Colonic mucosa (tissue), 4 donors: ENCODE measurements at places on chromosomes 2 and 18. TPM values are rescaled to one million over a fixed set of nuclear protein-coding genes. Genes with fewer than 3 reads are reported as not detected.
A peak's percentile ranks its signal among the peaks of the same experiment; 100 is the strongest.

DNA sequence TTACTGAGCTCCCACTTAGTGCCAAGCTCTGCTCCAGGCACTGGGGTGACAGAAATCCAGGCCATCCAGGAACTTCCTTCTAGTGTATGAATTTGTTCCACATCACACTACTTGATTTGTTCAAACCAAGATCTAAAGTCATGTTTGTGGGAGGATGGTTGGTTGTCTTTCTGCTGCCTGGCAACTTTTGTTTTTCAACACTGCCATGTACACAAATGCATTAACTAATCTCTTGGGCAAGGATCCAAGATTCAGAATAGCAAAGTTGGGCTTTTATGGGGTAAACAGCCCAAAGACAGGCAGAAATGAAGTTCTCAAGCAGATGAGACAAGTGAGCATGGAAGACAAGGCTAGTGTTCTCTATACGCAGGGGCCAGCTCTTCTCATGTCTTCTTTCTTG is 53.4 kb upstream of the PROKR1 start:
- no peaks in the 10 kb centered on the region for H3K36me3 ChIP-seq
- DNase-seq = no peak
- no peaks in the 10 kb centered on the region for H3K4me1 ChIP-seq
- H3K27me3 ChIP-seq = no peaks in the 10 kb centered on the region
- H3K4me3 ChIP-seq = no peak overlapping the region

- H3K4me3 ChIP-seq = no peak overlapping the region
- no peak overlapping the region for H3K27ac ChIP-seq
- H3K36me3 ChIP-seq = no peaks in the 10 kb centered on the region
- H3K27me3 ChIP-seq = no peaks in the 10 kb centered on the region
- no peaks in the 10 kb centered on the region for H3K4me1 ChIP-seq
- DNase-seq = no peak
Measured at GRCh38 chr2:206232287-206233035, 42.0 kb upstream of the ZDBF2 start.

DNA sequence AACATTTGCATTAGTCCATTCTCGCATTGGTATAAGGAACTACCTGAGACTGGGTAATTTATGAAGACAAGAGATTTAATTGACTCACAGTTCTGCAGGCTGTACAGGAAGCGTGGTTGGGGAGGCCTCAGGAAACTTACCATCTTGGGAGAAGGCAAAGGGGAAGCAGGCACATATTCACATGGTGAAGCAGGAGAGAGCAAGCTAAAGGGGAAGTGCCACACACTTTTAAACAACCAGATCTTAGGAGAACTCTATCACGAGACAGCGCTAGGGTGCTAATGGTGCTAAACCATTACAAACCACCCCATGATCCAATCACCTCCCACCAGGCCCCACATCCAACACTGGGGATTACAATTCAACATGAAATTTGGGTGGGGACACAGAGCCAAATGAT is 201.7 kb upstream of the MGAT5 start:
- H3K36me3 ChIP-seq = no peaks in the 10 kb centered on the region
- H3K4me1 ChIP-seq = no peaks in the 10 kb centered on the region
- H3K27ac ChIP-seq = no peak overlapping the region
- no peaks in the 10 kb centered on the region for H3K27me3 ChIP-seq

The PRKAG3 gene
- not detected for total RNA-seq

DNA sequence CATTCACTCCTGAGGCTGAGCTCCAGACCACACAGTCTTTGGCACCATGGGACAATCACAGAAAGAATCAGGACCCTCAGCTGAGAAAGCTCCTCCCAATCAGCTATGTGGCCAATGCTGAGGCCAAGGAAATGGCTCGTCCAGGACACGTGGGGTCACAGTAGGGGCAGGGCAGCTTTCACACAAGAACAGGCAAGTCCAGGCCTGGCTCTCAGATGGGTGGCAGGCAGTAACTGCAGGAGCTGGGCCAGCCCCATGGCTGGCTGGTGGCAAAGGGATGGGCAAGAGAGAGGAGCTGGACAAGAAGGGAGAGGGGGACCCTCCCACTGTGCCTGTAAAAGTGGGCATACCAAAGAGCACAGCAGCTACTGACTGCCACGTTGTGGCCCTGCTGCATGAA is 12.2 kb upstream of the EDAR start:
- no peak overlapping the region for H3K27ac ChIP-seq
- no peaks in the 10 kb centered on the region for H3K4me1 ChIP-seq
- no peaks in the 10 kb centered on the region for H3K36me3 ChIP-seq
- no peak overlapping the region for H3K4me3 ChIP-seq

- no peak overlapping the region for H3K4me3 ChIP-seq
- no peaks in the 10 kb centered on the region for H3K4me1 ChIP-seq
Measured at GRCh38 chr2:72263043-72263775, 115.5 kb upstream of the CYP26B1 start.

The ANKRD53 gene
- not detected for total RNA-seq

GRCh38 chr2:150485114-150485870 is 2.2 kb downstream of the RND3 start:
- H3K36me3 ChIP-seq = no peaks in the 10 kb centered on the region
- H3K27ac ChIP-seq = peak overlapping the region; percentile 92
- H3K4me1 ChIP-seq = peaks cover 10% of the 10 kb centered on the region
- DNase-seq = peak; percentile 94
- peak overlapping the region; percentile 62 for H3K4me3 ChIP-seq
- no peaks in the 10 kb centered on the region for H3K27me3 ChIP-seq

- H3K36me3 ChIP-seq = no peaks in the 10 kb centered on the region
- H3K4me1 ChIP-seq = no peaks in the 10 kb centered on the region
- no peak for DNase-seq
Measured at GRCh38 chr18:7177116-7177744, 53.7 kb upstream of the LRRC30 start.

The GAREM2 gene
- total RNA-seq = 2.4 TPM

The ALKAL2 gene
- 3.3 TPM for total RNA-seq

DNA sequence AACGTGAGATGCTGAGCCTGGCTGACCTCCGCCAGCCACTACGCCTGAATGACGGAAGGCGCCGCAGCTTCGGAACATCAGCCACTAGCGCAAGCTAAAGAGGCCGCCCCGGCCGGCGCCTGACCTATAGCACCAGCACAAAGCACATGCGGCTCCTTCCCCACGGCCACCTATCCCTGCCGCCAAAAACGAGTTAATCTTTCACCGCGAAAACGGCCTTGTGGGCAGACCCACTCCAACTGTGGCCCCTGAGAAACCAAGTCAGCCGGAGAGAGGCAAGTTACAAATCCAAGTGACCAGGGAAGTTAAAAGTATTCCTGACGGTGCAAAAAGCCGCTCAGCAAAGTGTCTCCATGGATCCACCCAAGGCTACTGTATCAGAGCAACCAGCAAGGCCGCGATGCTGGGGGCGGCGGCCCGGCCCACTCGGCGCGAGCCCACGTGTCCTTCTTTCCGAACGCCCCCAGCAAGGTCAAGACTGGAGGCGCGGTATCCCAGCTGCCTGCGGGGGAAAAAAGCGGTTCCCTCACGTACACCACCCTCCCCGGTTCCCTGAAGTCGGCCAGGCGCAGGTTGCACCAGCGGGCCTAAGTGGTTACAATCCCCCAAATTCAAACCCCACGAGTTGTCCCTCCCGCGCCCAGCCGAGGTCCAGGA is 575 bp downstream of the HSPD1 start:
- H3K27me3 ChIP-seq = no peaks in the 10 kb centered on the region
- H3K27ac ChIP-seq = peak overlapping the region; percentile 99
- peak overlapping the region; percentile 74 for H3K4me3 ChIP-seq
- DNase-seq = peak; percentile 67
- H3K36me3 ChIP-seq = peaks cover 3% of the 10 kb centered on the region

The CMPK2 gene
- total RNA-seq = 2.6 TPM

GRCh38 chr2:25614711-25615110 is 58.7 kb downstream of the DTNB start:
- no peak overlapping the region for H3K27ac ChIP-seq
- H3K36me3 ChIP-seq = no peaks in the 10 kb centered on the region
- DNase-seq = no peak
- no peaks in the 10 kb centered on the region for H3K4me1 ChIP-seq
- no peak overlapping the region for H3K4me3 ChIP-seq
- no peaks in the 10 kb centered on the region for H3K27me3 ChIP-seq

The SERPINB4 gene
- not detected for total RNA-seq

GRCh38 chr2:209761566-209761965 is 10.1 kb upstream of the UNC80 start:
- DNase-seq = no peak
- no peaks in the 10 kb centered on the region for H3K36me3 ChIP-seq
- no peak overlapping the region for H3K27ac ChIP-seq
- H3K4me3 ChIP-seq = no peak overlapping the region

The ANO7 gene
- 55.0 TPM for total RNA-seq

DNA sequence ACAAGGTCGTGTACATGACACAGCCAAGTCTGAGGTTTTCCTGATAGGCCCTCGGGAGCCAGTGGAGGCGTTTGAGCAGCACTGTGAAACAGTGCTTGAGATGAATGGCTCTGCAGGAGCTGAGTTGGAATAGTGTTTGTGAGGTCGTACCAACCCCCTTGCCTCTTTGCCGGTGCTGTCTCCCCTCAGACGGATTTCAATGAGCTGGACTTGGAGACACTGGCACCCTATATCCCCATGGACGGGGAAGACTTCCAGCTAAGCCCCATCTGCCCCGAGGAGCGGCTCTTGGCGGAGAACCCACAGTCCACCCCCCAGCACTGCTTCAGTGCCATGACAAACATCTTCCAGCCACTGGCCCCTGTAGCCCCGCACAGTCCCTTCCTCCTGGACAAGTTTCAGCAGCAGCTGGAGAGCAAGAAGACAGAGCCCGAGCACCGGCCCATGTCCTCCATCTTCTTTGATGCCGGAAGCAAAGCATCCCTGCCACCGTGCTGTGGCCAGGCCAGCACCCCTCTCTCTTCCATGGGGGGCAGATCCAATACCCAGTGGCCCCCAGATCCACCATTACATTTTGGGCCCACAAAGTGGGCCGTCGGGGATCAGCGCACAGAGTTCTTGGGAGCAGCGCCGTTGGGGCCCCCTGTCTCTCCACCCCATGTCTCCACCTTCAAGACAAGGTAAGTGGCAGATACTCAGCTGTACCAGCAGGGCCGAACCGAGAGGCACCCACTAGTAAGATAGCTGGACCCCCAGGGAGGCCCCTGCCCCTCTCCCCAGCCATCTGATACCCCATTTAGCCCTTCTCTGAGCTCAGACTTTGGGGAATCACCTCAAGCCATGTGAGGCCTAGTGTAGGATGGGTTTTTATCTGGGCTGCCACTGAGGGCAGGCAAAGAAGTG is 83.1 kb downstream of the EPAS1 start:
- H3K27ac ChIP-seq = no peak overlapping the region
- H3K4me1 ChIP-seq = no peaks in the 10 kb centered on the region
- H3K27me3 ChIP-seq = no peaks in the 10 kb centered on the region
- no peaks in the 10 kb centered on the region for H3K36me3 ChIP-seq
- no peak for DNase-seq
- no peak overlapping the region for H3K4me3 ChIP-seq

GRCh38 chr18:74382481-74383017 is 66.9 kb downstream of the C18orf63 start:
- peak; percentile 7 for DNase-seq
- no peak overlapping the region for H3K4me3 ChIP-seq
- no peaks in the 10 kb centered on the region for H3K36me3 ChIP-seq
- no peaks in the 10 kb centered on the region for H3K27me3 ChIP-seq
- no peaks in the 10 kb centered on the region for H3K4me1 ChIP-seq

DNA sequence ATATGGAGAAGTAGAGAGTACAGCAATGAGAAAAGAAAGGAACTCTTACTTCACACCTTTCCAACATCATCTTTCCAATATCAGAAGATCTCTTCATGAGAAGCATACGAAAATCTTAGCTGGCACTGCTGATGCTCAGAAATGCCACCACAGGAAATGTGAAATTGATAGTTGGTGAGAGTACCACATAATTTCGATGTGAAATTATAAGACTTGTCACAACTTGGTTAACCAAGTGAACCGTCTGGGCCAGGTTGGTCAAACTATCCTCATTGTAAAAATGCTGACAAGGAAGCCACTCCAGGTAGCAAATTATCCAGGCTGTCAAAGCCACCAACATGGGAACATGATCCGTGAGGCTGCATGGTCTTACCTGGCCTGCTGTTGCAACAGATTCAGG is 66.5 kb downstream of the EPG5 start:
- H3K36me3 ChIP-seq = no peaks in the 10 kb centered on the region
- no peak for DNase-seq
- H3K27me3 ChIP-seq = no peaks in the 10 kb centered on the region
- H3K4me1 ChIP-seq = no peaks in the 10 kb centered on the region
- no peak overlapping the region for H3K4me3 ChIP-seq

DNA sequence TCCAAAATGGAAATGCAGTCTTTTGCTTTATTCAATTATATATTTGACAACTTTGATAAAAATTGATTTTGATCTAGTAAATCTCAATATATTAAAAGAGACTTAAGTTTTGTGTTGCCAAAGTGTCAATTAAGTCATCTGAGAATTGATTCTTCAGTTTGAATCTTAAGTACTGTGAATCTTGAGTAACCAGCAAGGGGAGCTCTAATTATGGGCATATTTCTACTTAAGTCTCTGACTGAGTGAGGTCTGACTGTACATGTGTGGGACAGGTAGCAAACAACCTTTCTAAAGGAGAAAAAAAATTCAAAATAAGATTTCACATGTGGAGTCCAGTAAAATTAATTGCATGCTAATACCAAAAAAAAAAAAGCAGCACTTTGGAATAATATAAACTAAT is 503.7 kb upstream of the SLC8A1 start:
- H3K4me3 ChIP-seq = no peak overlapping the region
- no peak overlapping the region for H3K27ac ChIP-seq
- no peaks in the 10 kb centered on the region for H3K27me3 ChIP-seq
- H3K36me3 ChIP-seq = no peaks in the 10 kb centered on the region
- no peak for DNase-seq
- H3K4me1 ChIP-seq = no peaks in the 10 kb centered on the region

The NAT8 gene
- total RNA-seq = not detected

DNA sequence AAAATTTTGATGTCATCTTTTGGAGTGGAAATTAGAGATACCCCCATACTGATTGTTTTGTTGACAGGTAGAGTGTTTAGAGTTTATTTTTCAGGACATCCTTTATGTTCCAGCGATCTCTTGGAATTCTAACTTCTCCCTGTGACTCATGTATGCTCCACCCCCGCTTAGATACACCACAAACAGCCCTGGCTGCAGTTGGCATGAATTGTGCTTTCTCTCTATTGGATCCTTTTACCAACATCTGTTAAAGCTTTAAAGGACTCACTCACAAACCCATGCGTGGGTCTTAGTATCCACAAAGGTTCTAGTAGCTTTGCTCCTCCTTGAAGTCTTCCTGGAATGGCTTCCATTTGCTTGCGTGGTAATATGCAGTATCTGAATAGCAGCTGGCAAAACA is 409.5 kb upstream of the POU3F3 start:
- no peaks in the 10 kb centered on the region for H3K4me1 ChIP-seq
- H3K27me3 ChIP-seq = no peaks in the 10 kb centered on the region
- H3K36me3 ChIP-seq = no peaks in the 10 kb centered on the region

GRCh38 chr18:55477860-55478581 is 110.0 kb downstream of the TCF4 start:
- H3K4me1 ChIP-seq = no peaks in the 10 kb centered on the region
- no peak for DNase-seq
- H3K4me3 ChIP-seq = peak overlapping the region; percentile 13
- H3K36me3 ChIP-seq = no peaks in the 10 kb centered on the region
- H3K27me3 ChIP-seq = no peaks in the 10 kb centered on the region
